ENCODE measurements at places on chromosomes 5 and 9.

GRCh38 chr5:95841914-95842812 is 19.6 kb upstream of the GLRX start:
- no peak for DNase-seq

- no peak for DNase-seq
Observed at GRCh38 chr5:128777052-128777451, 188.2 kb upstream of the SLC27A6 start.

- no peak for DNase-seq
Observed at GRCh38 chr9:110283751-110284150, 27.4 kb upstream of the TXN start.

- no peak for DNase-seq
Observed at GRCh38 chr5:103693517-103693916, 130.9 kb upstream of the NUDT12 start.
